ENCODE measurements at places on chromosomes 6 and 20. TPM values are rescaled to one million over a fixed set of nuclear protein-coding genes. Genes with fewer than 3 reads are reported as not detected.

SLC22A23 gene
- total RNA-seq = 0.72 TPM

MICA gene
- 42.3 TPM for total RNA-seq

LY6G6D gene
- total RNA-seq = not detected

PPIL4 gene
- 34.9 TPM for total RNA-seq

HLA-DQB2 gene
- not detected for total RNA-seq

All from RPMI7951 (cell line).